ENCODE measurements at places on chromosomes 6 and 20.
A peak's percentile ranks its signal among the peaks of the same experiment; 100 is the strongest.

GRCh38 chr6:8652710-8653109, 217.4 kb upstream of the SLC35B3 start:
- no peak for DNase-seq

DNA sequence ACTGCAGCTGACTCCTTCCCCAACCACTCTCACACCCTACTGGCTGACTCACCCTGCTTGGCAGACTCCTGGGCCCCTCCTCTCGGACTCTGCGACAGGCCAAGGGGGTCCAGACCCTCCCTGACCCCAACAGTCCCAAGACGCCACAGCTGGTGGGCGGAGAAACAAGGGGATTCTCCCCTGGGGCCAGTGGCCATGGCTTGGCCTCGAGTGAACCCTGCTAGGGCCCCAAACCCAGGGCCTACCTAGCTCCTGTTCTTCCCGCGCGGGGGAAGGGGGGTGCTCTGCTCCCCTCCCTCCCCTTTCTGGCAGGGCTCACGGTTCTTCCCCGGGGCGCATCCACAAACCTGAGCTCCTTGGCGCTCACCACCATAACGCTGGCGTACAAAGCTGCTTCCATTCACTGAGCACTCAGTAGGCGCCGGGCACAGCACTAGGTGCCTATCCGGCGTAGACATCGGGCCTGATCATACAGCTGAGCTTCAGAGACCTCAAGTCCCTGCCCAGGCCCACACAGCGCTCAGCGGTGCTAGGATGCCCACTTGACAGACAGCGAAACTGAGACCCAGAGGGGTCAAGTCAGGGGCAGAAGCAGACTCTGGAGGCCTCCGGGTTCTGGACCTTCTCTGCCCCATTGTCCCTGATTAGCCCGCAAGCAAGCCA, 597 bp downstream of the ADA start:
- DNase-seq = no peak

GRCh38 chr6:31525932-31526591, 2.7 kb upstream of the MCCD1 start:
- DNase-seq = peak; percentile 33

DNA sequence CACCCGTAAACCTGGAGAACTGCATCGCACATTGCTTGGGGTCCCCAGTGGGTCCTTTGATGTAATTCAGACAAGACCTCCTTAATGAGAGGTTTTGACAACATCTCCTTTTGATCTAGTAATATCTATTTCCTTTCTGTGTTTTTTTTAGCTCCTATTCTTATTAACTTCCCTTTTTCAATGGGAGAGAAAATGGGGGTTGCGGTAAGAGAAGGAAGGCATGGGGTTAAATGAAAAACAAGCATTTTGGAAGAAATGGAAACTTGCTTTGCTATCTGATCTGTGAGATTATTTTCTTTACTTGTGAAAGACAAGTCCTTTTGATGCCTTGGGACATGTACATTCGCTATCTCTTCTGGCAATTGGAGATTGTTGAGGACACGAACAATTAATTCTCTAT, 418.6 kb upstream of the MAN1A1 start:
- DNase-seq = no peak

DNA sequence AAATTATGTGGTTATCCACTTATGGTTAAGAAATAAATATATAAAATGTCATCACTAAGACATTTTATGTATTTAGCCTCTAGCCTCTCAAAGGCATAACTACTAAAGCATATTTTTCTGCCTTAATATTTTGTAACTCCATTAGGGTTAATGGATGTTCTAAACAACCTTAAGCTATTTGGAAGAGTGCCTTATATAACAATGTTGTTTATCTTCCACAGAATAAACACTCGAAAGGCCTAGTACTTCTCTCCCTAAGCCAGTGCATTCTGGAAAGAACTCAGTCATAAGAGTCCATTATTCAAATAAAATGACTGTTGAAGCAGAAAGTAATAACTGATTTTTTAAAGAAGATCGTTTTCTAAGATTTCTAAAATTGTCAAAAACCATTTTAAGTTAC, 15.0 kb upstream of the PRIM2 start:
- DNase-seq = no peak

DNA sequence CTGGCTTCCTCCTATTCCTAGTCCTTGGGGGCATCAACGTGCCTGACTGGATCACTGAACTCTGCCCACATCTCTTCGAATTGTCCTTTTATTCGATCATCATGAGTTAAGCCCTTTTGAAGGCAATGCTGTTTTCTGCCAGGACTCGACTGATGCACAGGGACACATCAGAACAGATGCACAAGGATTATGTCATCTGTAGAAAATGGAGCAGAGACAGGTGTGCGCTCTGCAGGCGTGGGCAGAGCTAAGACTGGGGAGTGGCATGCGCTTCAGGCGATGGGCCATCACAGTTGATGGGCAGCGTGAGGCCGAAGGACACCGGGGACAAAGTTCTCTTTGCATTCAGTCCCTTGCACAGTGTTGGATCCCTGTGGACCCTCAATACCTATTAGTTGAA, 13.1 kb downstream of the GABRR1 start:
- DNase-seq = no peak

- no peak for DNase-seq
Measured at GRCh38 chr6:97653517-97653916, 370.5 kb upstream of the MMS22L start.

DNA sequence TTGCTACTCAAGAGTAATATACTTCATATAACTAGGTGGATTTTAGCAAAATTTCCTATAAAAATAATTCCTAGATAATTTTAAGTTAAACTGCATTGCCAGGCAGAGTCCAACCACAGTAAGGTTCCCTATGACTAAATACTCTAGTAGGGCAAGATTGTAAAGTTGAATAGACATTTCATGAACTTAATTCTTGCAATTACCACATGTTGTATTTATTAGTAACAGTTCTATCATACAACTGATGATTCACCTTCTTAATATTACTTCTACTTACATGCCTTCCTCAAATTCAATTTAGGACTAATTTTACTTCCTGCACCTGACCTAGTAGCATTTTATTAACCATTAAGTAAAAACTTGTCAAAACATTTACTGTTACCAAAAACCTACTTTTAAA, 266.7 kb upstream of the THEMIS start:
- DNase-seq = peak; percentile 27

DNA sequence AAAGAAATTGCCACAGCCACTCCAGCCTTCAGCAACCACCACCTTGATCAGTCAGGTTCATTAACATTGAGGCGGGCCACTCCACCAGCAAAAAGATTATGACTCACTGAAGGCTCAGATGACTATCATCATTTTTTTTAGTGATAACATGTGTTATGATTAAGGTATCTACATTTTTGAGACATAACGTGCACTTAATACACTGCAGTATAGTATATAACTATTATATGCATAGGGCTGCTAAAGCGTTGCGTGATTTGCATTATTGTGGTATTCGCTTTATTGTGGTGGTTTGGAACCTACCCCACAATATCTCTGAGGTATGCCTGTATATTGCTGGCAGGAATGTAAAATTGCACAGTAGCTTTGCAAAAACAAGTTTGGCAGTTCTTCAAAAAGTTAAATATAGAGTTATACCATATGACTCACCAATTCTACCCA, 6.8 kb upstream of the RIPK1 start:
- DNase-seq = no peak

- DNase-seq = no peak
Measured at GRCh38 chr6:143140767-143141166, 80.1 kb downstream of the AIG1 start.

DNA sequence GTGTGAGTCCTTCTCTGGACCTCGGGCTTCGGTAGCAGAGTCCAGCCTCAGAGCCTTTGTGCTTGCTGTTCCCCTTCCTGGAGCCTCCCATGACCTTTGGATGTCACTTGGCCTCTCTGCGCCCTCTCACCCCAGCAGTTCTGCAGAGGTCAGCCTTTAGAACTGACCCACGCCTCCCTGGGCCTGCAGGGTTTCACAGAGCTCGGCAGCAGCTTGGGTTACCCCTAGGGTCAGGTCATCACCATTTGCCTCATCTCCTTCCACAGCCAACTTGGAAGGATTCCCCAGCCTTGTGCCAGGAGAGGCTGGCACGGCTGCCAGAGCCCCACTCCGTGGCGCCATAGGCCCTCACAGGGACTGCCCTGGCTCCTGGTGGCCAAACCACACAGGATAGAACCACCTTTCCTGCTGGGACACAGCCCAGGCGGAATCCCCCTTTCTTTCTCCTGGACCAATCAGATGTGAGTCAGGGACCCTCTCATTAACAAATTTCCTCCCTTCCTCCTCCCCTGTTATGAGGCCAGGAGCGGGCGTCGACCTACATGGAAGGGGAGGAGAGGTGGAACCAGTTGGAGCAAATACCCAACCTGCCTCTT, 13.9 kb upstream of the SIRPA start:
- no peak for DNase-seq

- DNase-seq = no peak
Measured at GRCh38 chr6:133504761-133505160, 263.6 kb downstream of the EYA4 start.

DNA sequence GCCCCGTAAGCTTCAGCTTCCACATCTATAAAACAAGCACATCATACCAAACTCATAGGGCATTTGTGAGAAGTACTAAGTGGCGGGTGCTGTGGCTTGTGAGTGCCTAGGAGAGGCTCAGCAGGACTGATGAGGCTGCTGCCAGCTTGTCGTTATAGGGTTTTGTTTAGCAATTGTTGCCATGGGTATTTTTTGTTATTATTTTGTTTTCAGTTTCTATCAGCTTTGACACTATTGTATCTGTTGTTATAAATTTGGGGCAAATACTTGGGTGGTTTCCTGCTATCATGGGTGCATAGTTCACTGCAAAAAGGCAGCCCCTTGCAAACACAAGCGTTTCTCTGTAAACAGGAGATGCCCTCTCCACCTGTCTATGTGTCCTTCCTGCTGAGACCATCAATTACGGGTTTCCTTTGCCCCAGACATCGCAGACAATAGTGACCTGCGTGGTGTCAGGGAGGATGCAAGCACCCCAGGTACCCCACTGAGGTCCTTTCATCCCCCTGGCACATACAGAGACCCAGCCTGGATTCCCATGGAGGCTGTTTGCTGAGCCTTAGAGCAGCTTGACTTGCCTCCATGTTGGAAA, 3.1 kb upstream of the CCDC167 start:
- DNase-seq = no peak

GRCh38 chr6:168123165-168123911, 44.3 kb upstream of the FRMD1 start:
- no peak for DNase-seq

DNA sequence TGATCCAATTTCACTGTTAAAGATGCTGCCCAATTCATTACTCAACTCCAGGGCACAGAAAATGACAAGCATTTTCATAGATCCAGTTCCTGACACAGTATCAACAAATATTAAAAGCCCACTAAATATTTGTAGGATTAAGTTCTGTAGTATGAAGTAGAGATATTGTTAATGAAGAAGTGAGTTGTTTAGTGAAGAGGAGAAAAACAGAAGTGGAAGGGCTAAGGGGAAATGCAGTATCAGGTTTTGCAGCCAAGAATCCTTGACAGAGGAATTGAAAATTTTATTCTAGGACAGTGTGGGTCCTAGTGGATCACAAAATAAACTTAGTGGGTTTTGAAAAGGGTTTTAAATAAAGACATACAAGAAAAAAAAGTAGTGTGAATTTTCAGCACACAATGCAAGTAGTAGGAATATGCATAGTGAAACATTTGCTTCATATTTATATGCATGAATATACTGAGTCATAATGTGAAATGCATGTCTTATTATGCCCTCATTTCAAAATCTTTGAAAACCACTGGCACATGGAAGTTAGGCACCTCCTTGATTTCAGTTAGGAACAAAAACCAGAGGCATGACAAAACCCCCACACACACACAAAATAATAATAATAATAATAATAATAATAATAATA, 338.6 kb downstream of the KHDRBS2 start:
- no peak for DNase-seq

- no peak for DNase-seq
Measured at GRCh38 chr20:16752901-16753300, 4.7 kb downstream of the OTOR start.

DNA sequence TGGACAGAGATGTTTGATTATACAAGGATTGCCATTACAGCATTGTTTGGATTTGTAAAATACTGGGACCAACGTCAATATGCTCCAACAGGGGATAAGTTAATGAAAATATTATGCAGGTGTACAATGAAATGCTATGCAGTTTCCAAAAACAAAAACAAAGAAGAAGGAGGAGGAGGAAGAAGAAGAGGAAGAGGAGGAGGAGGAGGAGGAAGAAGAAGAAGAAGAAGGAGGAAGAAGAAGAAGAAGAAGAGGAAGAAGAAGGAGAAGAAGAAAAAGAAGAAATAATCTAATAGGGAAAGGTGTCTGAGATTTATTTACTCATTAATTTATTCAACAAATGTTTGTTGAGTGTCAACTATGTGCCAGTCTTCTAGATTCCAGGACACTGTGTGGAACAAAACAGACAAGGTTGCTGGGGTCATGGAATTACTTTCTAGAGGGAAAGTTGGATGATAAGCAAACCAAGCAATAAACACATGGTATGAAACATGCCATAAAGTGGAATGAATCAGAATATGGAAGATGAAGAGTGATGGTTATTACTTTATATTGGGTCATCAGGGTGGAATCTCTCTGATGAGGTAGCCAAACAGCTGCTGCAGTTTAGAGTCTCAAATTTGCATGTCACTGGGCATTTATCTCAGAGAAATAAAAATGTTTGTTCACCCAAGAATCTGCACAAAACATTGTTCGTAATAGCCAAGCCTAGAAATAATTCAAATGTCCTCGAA, 6.3 kb upstream of the TRIM27 start:
- no peak for DNase-seq

GRCh38 chr20:54631059-54631458, 155.7 kb downstream of the DOK5 start:
- DNase-seq = no peak

GRCh38 chr6:144477856-144478255, 192.7 kb downstream of the UTRN start:
- no peak for DNase-seq

DNA sequence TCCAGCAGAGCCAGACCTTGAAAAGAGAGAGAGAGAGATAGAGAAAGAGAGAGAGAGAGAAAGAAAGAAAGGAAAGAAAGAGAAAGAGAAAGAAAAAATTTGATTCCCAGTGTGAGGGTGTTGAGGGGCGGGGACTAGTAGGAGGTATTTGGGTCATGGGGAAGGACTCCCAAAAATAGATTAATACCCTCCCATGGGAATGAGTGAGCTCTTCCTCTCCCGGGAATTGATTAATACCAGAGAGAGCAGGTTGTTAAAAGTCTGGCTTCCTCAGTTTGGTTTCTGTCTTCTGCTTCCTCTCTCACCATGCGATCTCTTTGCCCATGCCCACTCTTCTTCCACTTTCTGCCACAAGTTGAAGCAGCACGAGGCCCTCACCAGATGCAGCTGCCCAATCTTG, 28.8 kb upstream of the CFAP206 start:
- DNase-seq = no peak

GRCh38 chr6:36848658-36849441, 9.6 kb upstream of the CPNE5 start:
- peak; percentile 49 for DNase-seq

DNA sequence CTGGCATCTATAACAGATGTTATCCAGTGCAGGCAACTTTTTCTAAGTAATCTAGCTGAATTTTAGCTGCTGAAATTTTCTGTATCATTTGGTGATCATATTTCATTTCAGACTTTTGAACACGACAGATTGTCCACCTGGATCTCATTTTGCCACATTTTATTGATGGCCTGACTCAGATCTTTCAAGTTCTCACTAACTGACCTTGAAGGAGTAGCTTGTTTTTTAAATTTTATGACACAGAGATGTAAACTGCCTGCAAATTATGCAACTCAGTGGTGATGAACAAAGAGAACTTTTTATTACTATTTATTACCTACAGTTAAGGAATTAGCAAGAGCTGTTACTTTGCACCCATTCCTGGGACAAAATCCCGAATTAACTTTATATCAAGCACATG, 366.4 kb downstream of the PAX1 start:
- no peak for DNase-seq

All from renal cortical epithelial cell (primary cell).